ENCODE measurements at places on chromosomes 5 and 9.

- DNase-seq = no peak
These were observed 32.3 kb upstream of the HTR4 start for GRCh38 chr5:148686660-148687059.

- DNase-seq = no peak
These were observed 349.8 kb upstream of the KLF4 start for GRCh38 chr9:107839371-107839770.

DNA sequence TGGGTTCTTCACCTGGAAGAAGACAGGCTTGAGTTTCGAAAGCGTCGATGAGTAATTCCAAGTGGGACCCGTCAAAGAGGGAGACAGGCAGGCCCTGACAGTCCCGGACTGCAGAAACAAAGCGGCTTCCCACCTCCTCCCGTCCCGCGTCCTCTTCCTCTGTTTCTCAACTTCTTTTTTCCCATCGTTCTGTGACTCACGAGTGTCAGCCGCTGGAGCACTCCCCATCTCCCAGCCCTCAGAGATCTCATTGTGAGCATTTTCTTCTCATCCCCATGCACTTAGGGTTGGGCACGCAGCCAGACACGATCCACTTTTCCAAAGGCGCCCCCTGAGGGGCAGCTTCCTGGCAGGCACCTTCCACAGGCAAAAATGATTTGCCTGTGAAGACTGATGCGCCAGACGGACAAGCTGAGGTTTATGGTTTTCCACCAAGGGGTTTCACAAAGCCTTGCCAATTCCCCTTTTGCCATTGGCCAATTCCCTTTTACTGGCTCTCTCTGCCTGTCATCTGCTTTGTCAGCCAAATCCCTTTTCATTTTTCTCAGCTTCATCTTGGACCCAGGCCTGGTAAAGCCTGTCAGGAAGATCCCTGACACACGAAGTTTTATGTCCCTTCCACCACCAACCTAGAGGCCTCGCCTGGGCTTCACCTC is 86.5 kb upstream of the ANKRD55 start:
- DNase-seq = no peak

DNA sequence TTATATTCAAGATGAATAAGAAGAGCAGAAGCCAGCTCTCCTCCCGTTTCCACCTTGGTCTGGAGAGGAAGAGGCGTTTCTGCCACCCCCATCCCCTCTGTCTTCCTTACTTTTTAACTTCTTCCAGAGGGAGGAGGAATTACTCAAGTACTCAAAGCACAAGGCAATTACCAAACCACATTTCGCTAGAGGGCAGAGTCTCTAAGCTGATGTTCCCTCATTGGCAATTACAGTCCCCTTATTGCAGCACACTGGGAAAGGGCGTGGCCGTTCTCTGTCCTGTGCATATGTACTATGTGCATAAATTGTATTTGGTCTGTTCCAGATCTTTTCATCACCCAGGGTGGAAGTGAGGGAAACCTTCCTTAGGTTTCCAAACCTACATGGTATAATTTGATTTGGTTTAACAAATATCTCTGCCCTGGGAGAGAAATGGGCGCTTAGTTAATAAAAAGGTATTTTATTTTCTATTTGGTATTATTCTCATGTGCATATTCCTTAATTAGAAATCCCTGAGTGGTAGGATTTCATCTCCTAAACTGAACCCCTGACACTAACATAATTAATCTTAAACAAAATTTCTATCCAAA is 29.8 kb upstream of the ALDOB start:
- DNase-seq = no peak

DNA sequence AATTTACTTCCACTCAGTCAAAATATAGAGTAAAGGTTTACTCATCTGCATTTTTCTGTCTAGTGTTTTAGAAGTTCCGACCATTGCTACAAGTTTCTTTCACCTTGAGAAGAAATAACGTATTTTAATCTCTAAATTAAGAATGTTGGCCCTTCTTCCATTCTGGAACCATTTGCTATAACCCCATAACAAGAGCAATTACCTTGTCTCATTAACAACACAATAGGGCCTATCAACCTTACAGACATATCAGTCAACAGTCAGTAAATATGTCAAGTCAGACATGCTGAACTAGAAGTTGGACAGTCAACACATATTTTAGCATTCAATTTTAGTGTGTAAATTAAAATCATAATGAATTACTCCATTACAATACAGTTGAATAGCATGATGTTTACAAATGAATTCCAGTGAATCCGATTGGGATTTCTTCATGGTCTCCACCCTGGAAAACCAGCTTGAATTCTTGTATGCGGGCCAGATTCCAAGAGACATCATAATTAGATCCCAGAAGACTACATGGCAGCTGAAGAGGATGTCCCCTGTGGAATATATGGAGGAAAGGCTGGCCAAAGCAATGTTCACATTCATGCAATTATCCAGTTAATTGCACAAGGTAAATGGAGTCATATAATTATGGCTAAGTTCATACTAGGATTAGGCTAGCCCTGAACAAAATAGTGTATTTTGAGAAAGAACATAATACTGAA is 196.2 kb upstream of the TARS1 start:
- DNase-seq = no peak

DNA sequence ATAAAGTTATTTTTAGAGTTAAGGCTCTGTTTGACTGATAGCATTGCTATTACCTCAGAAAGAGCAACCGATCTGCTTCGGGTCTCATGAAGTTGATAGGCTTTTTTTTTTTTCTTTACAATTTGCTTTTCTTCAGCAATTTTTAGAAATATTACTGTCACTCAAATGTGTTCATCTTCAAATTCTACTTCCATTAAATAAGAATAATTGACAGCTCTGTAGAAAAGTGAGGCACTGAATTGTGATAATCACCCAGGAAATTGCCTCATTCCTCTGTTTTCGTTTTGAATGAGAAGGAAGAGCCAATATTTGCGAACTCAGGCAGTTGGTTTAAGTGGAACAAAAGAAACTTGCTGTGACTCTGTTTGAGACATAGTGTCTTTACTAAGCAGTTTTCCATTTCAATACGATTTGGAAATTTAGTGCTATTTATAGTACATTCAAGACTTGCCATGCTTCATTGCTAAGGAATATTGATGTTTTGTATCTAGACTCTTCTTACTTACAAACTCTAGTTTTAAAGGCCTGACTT is 700.5 kb upstream of the CDH10 start:
- DNase-seq = no peak

- no peak for DNase-seq
These were observed 42.9 kb downstream of the OLFM1 start for GRCh38 chr9:135130207-135130976.

GRCh38 chr9:137696136-137696925 is 77.5 kb downstream of the EHMT1 start:
- no peak for DNase-seq

- no peak for DNase-seq
These were observed 24.7 kb downstream of the KLF9 start for GRCh38 chr9:70389621-70390266.

DNA sequence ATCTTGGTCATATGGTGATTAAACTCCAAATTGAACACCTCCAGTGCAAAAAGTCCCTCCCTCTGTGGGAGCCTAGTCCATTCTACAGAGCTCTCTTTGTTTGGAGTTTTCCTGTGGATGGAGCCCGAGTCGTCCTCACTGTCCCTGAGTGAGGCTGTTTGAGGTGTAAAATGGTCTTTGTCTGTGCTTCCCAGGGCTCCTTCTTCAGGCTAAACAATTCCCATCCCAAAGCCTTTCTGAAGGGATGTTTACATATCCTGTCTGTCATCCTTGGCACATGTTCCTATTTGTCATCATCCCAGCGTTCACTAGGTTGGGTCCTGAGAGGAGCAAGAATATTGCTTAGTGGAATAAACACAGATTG is 68.9 kb downstream of the COL27A1 start:
- no peak for DNase-seq

- no peak for DNase-seq
These were observed 5.4 kb downstream of the NR5A1 start for GRCh38 chr9:124501771-124502320.

GRCh38 chr5:7190712-7191250 is 205.2 kb upstream of the ADCY2 start:
- DNase-seq = no peak

- no peak for DNase-seq
These were observed 34.1 kb downstream of the PTCH1 start for GRCh38 chr9:95482621-95483020.

DNA sequence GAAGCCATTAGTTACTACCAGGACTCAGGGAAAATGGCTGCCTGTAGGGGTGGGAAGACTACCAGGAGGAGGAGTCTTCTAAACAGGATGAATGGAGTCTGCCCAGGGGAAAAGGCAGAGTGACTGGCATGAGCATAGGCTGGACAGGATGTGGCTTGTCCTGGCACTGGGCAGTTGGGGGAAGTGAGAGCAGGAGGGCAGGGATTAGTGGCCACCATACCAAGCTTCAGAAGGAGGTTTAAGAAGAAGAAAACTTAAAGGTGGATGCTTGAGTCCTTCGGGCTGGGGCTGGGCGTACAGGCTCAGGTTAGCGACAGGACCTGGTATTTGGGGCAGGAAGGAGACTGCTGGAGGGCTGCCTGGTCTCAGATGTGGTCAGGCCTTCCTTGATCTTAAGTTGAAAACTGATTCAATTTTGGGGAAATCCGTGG is 5.0 kb upstream of the NSD1 start:
- no peak for DNase-seq

DNA sequence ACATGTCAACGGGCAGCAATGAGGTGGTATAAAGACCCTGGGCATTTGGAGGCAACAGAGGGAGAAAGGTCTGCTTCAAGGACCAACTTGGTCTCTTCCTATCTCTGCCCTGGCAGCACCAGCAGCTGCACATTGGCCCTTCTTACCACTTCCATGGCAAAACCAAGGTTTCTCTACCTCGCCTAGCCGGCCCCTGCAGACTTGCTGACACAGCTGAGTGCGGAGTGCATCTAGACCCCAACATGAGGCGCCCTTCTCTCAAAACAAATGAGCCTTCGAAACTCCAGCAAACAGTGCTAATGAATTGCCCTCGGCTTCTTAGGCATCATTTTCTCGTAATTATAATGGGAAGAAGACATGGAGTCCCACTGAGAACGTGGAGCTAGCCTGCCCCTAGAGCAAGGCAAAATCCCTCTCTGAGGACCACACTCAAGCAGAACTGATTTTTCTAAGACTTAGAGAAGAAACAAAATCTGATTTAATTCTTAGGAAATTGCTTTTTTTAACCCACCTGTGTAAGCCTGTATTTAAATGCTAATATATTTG is 42.1 kb downstream of the KCNMB1 start:
- DNase-seq = no peak

DNA sequence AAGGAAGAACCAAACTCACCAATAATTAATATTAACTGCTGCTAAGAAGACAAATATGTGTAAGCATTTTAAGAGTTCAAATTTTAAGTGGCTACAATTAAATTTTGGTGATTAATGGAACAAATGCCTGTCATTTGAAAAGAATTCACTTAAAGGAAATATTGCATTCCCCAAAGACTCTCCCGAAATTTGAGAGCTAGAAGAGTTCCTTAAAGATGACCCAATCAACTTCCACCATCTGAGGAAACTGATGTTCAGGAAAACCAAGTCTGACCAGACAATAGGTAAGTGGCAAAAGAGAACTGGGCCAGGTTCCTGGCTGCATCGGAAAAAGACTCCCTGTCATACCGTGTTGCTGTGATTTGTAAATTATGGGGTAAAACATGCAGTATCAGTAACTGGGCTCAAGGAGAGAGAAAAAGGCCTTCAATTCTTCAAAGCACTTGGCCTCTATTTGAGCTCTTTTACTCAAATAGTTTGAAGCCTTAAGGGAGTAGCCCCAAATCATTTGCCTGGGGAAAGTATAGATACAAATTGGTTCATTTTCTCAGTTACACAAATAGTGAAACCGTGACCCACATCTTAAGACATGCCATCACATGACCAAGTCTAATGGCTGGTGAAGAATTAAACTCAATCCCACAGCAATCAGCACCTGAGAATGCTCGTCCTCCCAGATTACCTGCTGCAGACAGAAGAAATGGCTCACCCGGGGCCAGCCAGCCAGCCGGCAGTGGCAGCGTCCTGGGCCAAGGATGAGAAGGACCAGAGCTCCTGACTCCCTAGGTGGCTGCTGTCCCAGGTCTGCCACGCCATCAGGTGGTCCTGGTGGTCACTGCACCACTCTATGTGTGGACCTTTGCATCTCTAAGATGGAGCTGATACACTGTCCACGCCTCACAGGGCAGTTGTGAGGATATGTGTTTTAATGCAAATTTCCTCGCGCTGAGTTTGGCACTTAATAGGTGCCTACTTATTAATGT is 162.9 kb downstream of the TTLL11 start:
- DNase-seq = no peak

- DNase-seq = no peak
These were observed 142.5 kb upstream of the RETREG1 start for GRCh38 chr5:16759147-16759773.

- DNase-seq = no peak
These were observed 34.3 kb downstream of the S1PR3 start for GRCh38 chr9:89025553-89025952.

DNA sequence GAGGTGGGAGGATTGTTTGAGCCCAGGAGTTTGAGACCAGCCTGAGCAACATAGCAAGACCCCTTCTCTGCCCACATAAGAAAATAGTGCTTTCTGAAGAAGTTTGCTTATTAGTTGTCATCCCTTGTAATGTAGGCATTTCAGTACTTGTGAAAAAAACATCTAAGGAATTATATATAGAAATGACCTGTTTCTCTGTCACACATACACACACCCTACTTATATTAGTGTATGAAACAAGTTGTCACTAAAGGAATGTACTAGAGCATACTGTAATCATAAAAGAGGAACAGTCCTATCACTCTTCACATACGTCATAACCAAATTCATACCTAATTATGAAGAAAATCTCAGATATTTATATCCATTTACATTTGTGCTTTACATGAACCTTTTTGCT is 122.0 kb downstream of the NIPBL start:
- no peak for DNase-seq

GRCh38 chr5:137730336-137730735 is 5.6 kb downstream of the KLHL3 start:
- no peak for DNase-seq

DNA sequence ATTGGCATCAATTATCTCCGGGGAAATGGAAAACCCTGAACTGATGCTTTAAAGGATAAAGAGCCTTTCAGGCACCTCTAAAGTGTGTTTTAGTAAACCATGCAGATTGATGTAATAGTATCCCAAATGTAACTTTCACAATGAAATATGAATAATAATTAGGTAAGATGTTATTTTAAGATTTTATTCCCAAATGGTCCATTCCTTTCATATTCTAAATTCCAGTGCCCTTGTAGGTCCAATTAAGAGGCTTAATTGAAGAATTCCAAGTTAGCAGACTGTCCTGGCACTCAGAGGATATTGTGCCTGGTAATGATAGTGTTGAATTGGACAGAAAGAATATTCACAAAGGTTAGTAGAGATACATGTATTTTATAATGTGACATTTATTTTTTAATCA is 352.5 kb upstream of the NUDT12 start:
- no peak for DNase-seq

DNA sequence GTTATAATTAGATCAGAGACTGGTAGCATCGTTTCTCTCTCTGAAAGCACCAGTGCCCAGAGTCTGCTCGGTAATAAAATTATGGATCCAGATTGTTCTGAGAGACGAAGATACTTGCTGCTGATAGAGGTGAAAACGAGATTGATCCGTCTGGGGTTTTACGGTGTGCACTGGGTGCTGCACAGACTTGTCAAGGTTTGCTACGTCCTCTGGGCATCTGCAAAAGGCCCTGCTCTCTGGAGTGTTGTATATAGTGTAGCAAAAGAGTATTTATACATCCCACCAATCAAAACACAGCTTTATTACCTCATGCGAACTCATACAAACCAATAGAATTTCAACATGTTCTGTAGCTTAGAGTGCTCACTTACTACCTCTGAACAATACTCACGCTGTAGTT is 219.3 kb downstream of the PBX3 start:
- DNase-seq = no peak

- DNase-seq = no peak
These were observed 22.2 kb downstream of the IL4 start for GRCh38 chr5:132695956-132696355.
